Activated T-helper 2 cell treated with anti-CD3 and anti-CD28 coated beads, Interferon-gamma antibody, Interleukin-2, Interleukin-4, amounts not matched to agents 10 μg/mL and 5 μg/mL and 100 μg/mL, durations not matched to agents 14 hours and 24 hours and 36 hours (primary cell): ENCODE measurements at places on chromosomes 1 and 21.

- no peak for DNase-seq
Measured at GRCh38 chr21:33843216-33843615, 72.4 kb downstream of the ATP5PO start.

- no peak for DNase-seq
Measured at GRCh38 chr1:220775240-220775853, 11.4 kb upstream of the MTARC1 start.

DNA sequence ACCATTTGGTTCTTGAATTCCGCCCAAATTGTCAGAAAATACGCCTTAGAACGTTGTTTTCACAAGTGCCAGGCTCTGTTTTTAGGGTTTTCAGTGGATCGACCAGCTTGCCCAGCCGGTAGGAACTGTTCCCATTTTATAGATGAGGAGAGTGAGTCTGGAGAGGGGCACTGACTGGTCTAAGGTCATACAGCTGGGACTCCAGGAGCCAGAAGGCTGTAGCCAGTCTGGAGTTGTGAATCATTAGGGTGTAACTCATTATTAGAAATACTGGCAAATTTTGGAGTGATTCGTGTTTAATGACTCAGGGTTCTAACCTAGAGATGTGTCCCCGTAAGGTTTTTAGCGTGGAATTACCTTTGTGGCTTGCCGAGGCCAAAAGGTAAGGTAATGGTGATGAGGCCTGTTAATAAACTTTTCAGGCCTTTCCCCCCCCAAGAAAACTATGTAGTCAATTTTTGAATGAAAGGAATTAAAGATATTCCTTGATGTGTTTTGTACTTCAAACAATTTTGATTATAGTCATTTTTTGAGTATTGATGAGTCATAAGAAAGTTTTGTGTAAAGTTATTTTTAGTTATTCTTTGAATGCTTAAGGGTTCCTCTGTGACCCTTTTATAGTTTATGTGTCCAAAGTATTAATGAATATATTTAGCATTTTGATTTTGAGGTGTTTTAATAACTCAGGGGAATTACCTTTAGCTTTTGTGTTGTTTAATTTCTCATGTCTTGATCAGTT, 2.1 kb downstream of the DYRK1A start:
- no peak for DNase-seq

DNA sequence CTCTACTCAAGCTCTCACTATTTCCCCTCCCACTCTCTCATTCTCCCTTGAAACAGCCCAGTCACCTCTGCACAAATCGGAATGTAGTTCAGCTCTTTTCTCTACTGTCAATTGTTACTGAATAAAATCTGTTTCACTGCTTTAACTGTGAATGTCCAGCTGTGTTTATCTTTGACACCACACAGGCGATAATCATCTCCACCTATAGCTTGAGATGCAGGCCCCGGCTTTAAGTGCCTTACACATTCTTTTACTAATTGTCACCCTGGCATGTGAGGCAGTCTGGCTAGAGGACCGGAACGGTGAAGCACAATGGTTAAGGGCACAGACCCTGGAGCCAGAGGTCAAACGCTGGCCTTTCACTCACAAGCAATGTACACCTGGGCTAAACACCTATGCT, 122.8 kb upstream of the C8B start:
- no peak for DNase-seq

GRCh38 chr1:189185097-189185496, 1292.6 kb downstream of the BRINP3 start:
- no peak for DNase-seq

DNA sequence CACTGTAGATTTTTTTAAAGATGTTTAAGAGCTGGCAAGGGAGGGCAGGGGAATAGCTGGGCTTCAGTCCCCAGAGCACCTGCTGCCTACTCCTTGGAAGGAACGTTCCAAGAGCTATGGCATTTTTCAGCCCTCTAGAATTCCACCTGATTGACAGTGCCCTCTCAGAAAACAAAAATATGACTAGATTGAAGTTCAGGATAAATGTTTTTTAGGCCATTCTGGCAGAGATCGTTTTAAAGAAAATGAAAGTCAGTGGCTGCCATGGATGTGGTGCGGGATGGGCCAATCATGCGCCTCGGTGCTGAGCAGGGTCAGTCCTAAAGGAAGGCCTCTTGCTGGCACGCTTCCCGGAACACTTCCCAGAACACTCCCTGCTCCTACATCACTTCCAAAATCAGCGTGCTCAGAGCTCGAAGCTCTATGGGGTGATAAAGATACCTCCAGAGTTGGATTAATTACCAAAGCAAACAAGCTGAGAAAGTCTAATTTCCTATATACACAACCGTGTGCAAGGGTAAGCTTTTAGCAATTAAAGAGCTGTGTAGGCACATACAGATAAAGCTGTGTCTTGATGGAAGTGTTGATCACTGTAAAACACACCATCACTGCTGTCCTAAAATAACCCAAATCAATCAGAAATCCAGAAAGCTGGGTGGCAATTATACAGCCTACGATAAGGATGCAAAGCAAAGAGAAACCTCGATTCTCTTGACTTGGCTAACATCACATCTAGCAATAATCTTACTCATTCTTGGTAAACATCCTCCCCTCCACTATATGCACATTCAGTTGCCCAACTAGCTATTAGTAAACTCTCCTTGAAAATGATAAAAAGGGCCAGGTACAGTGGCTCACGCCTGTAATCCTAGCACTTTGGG, 34.6 kb downstream of the TGFBR3 start:
- DNase-seq: no peak

DNA sequence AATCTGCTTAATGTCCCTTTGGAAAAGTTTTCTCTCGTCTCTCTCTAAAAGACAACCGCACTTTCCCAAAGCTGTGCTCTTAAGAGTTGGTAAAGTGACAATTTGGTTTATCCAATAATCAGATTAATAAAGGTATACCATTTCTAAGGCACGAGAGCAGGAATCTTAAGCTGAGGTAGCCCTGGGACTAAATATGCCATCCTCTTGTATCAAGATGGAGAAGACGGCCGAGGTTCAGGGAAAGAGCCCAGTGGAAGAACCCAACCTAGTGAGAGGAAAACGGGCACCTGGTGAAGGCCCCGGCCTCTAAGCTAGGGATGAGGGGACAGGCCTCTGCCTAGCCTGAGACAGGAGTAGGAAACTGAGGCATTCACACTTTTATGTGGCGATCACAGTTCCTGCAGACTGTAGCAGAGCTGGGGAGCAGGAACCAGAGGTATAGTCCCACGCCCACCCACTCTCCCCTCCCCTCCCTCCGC, 334 bp upstream of the SARS1 start:
- DNase-seq: no peak

DNA sequence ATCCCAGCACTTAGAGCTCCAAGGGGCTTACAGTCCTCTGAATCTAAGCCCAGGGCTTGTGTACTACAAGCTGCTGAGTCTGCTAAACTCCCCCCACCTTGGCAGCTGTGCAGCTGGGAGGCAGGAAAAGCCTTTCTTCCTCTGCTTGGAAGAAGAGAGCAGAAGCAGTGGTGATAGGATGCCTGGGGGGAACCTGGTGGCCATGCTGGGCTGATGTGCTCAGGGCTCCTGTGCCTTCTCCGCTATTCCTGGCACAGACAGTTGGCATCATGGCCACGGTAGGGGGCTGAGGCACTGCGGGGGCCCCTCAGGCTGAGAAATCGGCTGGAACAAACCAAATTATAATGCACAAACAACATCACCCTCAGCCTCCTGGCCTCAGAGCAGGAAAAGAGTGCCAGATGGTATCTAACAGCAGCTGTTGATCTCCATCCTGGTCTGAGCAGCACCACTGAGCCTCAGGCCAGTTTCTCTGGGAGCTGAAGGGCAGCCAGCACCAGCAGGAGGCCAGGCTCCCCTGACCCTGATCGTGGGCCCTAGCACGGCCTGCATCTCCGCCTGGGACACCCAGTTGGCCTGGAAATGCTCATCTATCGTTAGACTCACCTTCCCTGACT, 35.8 kb downstream of the ECE1 start:
- no peak for DNase-seq

GRCh38 chr1:38029081-38029681, 16.6 kb downstream of the UTP11 start:
- no peak for DNase-seq

- no peak for DNase-seq
Measured at GRCh38 chr21:43712268-43712942, 6.5 kb upstream of the PDXK start.

- no peak for DNase-seq
Measured at GRCh38 chr1:201771466-201771865, 57.5 kb upstream of the IPO9 start.
